H9 (cell line): ENCODE measurements at places on chromosomes 4 and X.
A peak's percentile ranks its signal among the peaks of the same experiment; 100 is the strongest.

- H3K27ac ChIP-seq, result no peak overlapping the region
- H3K27me3 ChIP-seq, result no peaks in the 10 kb centered on the region
- peaks cover 18% of the 10 kb centered on the region; the same call in 1 of the 2 replicates for H3K36me3 ChIP-seq
- peaks cover 6% of the 10 kb centered on the region; the same call in 1 of the 2 replicates for H3K4me1 ChIP-seq
- H3K4me3 ChIP-seq, result no peak overlapping the region
Measured at GRCh38 chr4:16750882-16751642, 147.4 kb downstream of the LDB2 start.

GRCh38 chr4:139552517-139553307, 3.3 kb downstream of the SETD7 start:
- H3K4me3 ChIP-seq, result no peak overlapping the region
- peaks cover 7% of the 10 kb centered on the region for H3K27me3 ChIP-seq
- H3K27ac ChIP-seq, result no peak overlapping the region
- no peak for DNase-seq
- no peaks in the 10 kb centered on the region for H3K36me3 ChIP-seq

DNA sequence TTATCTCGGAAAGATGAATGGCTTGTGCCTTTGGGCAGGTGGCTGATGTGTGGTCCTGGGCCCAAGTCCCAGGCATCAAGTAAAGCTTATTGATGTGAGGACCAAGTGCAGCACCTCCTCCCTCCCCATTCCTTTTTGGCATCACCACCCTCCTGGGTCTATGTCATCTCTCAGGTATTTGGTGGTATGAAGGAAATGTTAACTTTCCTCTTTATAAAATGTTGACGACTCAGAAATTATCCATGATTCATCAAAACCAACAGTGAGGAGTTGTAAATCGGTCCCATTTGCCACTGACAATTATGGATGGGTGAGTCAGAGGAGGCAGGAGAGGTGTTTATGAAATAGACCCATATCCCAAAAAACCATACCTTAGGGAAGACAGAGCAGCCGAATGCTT, 229.4 kb upstream of the GATB start:
- H3K36me3 ChIP-seq, result 0 out of 2 replicates have a peak, but pooled peaks cover 6% of the 10 kb centered on the region
- H3K27me3 ChIP-seq, result no peaks in the 10 kb centered on the region
- no peak overlapping the region for H3K27ac ChIP-seq
- no peak for DNase-seq
- peaks cover 12% of the 10 kb centered on the region; the same call in 1 of the 2 replicates for H3K4me1 ChIP-seq

- H3K36me3 ChIP-seq, result peaks cover 6% of the 10 kb centered on the region; the same call in 2 of the 3 replicates
- no peak for DNase-seq
- no peak overlapping the region for H3K27ac ChIP-seq
- no peaks in the 10 kb centered on the region; the same call in 1 of the 2 replicates for H3K4me1 ChIP-seq
Measured at GRCh38 chrX:10714531-10714930, 94.1 kb upstream of the MID1 start.

DNA sequence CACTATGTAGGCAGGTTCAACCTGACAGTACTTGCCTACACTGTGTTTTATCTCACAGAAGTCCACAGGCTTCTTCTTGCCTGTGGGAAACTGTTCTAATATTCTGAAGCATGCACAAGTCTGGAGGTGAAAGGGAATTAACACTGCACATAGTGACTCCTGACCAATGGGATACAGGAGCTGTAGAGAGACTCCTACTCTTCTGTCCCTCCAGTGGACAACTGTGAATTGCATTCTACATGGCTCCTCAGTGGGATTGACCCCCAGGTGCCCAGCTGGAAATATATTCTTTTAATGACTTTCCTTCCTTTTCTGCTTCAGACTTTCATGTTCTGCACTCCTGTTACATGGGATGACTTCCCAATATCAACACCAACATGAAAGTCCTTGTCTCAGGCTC, 8.2 kb upstream of the YIPF6 start:
- H3K27ac ChIP-seq, result no peak overlapping the region
- no peak overlapping the region for H3K4me3 ChIP-seq
- no peaks in the 10 kb centered on the region for H3K27me3 ChIP-seq
- no peak for DNase-seq

DNA sequence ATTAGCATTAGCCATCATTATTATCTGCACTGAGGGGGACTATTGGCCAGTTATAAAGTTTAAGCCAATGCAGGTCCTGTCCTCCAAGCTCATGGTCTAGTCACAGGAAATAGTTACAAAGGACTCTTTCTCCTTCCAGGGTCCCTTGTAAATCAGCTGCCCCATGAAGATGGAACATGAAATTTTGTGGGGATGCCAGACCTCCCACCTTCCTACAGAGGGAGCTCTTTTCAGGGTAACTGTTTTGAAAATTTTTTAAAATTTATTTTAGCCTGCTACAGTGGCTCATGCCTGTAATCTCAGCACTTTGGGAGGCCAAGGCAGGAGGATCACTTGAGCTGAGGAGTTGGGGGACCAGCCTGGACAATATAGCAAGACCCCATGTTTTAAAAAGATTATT, 124.4 kb upstream of the SLC34A2 start:
- no peak overlapping the region for H3K4me3 ChIP-seq
- no peaks in the 10 kb centered on the region for H3K27me3 ChIP-seq
- no peaks in the 10 kb centered on the region for H3K4me1 ChIP-seq
- H3K36me3 ChIP-seq, result no peaks in the 10 kb centered on the region
- H3K27ac ChIP-seq, result no peak overlapping the region
- no peak for DNase-seq

- H3K27ac ChIP-seq, result no peak overlapping the region
- H3K27me3 ChIP-seq, result no peaks in the 10 kb centered on the region
- H3K4me3 ChIP-seq, result no peak overlapping the region
- no peak for DNase-seq
- H3K4me1 ChIP-seq, result no peaks in the 10 kb centered on the region; the same call in 1 of the 2 replicates
- no peaks in the 10 kb centered on the region for H3K36me3 ChIP-seq
Measured at GRCh38 chr4:7202411-7202810, 10.1 kb downstream of the SORCS2 start.

- H3K27me3 ChIP-seq, result no peaks in the 10 kb centered on the region
- H3K36me3 ChIP-seq, result peaks cover 6% of the 10 kb centered on the region
- H3K4me1 ChIP-seq, result 0 out of 2 replicates have a peak, but pooled peaks cover 3% of the 10 kb centered on the region
- DNase-seq, result peak; percentile 46
- H3K4me3 ChIP-seq, result peak overlapping the region; percentile 42; the same call in 1 of the 2 replicates
Measured at GRCh38 chr4:118683513-118683912, 1.7 kb upstream of the METTL14 start.
